ENCODE measurements at places on chromosomes 1 and 21.
A peak's percentile ranks its signal among the peaks of the same experiment; 100 is the strongest.

DNA sequence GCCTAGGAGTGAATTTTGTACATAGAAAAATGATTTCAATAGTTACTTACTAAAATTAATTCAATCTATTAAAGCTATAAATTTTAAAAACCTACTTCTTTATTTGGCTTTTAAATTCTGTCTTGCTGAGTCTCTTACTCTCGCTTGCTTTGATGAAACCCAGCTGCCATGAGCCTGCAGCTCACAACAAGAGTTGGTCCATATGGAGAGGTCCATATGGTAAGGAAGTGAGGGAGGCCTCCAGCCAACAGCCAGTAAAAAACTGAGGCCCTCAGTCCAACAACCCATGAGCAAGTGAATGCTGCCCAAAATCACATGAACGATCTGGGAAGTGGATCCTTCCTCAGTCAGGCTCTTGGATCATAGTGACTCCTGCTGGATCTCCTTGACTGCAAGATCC is 89.9 kb upstream of the CXADR start:
- DNase-seq, result no peak

GRCh38 chr1:99550198-99550597 is 95.7 kb upstream of the PALMD start:
- DNase-seq, result no peak

- no peak for DNase-seq
Observed at GRCh38 chr1:244349581-244350001, 102.1 kb downstream of the ADSS2 start.

DNA sequence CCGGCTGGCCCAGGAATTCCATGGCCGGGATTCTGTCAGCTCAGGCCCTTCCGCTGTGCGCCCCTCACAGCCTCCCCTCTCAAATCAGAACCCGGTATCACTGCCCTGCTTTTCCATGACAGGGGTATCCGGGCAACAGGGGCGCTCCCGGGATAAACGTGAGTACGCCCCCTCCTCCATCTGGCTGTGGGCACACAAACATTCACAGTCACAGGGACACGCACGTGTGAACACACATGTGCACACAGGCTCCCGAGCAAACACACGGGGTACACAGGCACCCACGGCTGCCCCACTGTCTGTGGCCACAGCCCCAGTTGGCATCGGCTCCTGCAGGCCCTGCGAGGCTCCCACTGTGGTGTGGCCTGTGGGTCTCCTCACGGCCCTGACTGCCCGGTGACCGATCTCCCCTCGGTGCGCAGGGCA is 16.7 kb downstream of the COL6A1 start:
- DNase-seq, result no peak

DNA sequence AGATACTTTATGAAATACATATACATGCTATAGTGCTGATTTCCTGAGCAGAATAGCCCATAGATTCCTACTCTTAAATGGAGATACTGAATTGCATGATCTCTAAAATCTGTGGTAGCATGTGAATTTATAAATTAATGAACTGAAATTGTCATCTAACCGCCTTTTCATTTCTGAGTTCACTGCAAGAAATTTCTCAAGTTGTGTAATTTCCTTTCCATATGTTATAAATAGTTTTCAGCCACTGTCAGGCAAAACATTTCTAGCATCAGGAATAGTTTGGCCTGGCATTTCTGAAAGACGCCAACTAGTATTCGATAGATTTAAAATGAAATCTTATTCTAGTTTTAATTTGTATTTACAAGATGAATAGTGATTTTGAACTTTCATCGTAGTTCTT is 310.1 kb downstream of the USH2A start:
- DNase-seq, result no peak

DNA sequence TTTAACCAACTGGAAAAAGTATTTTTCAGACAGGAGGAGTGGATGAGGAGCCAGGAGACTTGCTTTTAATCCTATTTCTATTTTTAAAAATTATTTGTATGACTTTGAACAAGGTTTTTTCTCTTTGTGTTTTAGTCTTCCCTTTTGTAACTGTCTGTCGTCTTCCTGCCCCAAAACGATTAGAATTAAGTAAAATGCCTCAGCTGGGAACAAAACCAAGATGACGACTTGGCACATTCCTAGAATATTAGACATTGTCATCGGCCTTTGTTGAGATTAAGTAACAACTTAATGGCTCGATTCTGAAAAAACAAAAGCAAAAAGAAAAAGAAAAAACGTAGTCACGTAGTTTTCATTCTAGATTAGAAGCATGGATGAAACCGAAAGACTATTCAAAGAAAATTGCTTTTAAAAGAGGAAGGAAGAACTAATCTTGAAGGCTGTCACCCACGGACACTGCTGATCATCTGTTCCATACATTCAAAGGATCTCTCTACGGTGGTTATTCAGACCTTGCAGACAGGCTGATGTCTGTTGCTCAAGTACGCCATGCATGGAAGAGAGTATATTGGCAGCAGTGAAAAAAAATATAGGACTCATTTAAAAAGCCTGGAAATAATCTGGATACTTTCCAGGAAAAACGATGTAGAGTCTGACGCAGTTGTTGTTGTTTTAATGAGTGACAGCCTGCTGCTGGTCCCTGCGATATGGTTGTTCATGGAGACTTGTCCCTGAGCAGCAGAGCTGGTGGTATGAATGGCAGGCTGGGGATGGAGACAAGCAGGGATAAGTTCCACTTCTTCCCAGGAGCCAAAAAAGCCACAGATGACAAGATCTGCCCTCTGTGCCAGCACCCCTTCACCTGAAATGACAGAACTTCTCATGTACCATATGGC is 16.8 kb downstream of the GNG4 start:
- DNase-seq, result no peak

DNA sequence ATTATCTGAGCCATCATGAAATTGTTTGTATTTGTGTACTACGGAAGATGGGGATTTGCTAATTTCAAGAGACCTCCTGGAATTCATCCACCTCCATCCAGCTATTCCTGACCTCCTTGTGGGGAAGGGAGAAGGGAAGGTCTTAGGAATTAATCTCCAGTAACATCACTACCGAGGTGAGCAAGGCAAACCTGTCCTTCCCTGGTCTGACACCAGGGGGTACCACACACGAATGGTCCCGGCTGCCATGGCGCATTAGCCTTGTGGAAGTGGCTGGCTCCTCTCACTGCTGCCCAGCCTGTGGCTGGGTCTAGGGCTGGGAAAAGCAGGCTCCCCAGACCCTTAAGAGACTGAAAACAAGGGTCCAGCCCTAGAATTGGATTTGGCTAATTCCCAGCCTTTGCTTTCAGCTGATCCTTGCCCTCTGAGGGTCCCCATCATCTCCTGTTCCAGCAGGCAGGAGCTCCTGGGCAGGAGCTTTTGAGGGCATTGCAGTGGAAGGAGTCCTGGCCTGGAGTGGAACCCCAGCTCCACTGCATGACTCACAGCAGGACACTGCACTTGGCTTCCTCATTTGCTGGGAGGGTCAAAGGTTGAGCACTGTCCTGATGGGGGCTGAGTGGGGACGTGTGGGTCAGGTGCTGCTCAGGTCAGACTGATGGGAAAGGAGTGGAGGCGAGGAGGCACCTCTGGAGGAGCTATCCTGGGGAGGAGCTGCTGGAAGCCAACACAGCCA is 34.8 kb downstream of the RIMS3 start:
- no peak for DNase-seq

DNA sequence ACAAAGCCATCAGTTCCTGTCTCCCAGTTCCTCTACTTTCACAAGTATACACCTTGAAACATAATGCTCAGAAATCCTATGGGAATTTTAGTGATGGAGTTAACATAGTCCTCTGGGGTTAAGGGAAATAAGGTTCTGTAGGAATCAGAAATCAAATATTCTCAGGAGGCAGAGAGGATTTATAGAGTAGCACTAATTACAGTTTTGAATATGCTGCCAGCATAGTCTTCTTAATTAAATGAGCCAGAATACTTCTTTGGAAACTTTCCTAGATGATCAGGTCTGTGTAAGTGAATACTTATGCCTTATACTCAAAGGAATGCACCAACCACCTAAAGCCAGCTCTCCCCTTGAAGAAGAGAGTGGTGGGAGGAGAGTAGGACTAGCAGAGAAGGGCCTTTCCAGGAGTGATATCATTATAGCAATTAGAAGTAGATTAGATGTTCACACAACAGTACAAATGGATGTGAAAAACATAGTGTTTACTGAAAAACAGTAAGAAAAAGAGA is 31.4 kb upstream of the DIRAS3 start:
- DNase-seq, result no peak

DNA sequence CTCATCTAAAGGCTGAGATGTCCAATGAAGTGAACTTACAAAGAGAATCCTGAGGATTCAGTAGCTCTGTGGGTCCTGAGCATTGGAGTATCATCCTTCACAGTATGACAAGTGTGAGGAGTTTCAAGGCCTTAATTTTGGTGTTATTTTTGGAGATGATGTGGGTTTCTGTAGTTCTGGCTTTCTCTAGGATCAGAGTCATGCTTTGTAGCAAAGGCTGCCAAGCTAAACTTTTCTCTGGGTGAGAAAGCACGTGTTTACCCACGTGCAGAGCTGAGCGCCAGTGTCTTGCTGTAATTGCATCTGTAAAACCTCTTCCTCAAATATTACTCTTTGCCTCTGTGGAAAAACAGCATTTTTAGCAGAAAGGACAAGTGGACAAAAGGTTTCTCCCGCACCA is 387.8 kb upstream of the LYPLAL1 start:
- DNase-seq, result no peak

DNA sequence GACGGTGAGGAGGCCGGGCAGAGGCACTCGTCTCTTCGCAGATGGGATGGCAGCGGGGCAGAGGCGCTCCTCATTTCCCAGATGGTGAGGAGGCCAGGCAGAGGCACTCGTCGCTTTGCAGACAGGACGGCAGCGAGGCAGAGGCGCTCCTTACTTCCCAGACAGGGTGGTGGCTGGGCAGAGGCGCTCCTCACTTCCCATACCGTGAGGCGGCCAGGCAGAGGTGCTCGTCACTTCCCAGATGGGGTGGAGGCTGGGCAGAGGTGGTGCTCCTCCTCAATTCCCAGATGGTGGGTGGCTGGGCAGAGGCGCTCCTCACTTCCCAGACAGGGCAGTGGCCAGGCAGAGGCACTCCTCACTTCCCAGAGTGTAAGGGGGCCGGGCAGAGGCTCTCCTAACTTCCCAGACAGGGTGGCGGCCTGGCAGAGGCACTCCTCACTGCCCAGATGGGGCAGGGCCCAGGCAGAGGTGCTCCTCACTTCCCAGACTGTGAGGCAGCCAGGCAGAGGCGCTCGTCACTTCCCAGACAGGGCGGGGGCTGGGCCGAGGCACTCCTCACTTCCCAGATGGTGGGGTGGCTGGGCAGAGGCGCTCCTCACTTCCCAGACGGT is 9.9 kb downstream of the TCHHL1 start:
- no peak for DNase-seq

DNA sequence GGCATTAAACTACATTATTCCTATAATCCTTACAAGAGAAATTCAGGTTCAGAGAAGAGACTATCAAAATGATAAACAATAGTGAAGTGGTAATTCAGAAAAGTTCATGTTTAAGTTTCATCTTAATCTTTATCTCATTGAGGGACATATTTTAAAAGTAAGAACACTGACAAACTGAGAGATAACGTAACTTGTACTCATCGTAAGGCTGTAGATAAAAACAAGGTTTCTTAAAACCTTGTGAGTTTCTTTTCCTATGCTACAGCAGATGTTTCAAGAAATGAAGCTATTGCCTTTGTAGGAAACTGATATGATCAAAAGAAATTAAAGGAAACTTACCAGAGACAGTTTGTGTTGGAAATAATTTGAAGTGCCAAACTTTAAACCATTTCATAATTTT is 65.0 kb downstream of the RERE start:
- DNase-seq, result no peak

DNA sequence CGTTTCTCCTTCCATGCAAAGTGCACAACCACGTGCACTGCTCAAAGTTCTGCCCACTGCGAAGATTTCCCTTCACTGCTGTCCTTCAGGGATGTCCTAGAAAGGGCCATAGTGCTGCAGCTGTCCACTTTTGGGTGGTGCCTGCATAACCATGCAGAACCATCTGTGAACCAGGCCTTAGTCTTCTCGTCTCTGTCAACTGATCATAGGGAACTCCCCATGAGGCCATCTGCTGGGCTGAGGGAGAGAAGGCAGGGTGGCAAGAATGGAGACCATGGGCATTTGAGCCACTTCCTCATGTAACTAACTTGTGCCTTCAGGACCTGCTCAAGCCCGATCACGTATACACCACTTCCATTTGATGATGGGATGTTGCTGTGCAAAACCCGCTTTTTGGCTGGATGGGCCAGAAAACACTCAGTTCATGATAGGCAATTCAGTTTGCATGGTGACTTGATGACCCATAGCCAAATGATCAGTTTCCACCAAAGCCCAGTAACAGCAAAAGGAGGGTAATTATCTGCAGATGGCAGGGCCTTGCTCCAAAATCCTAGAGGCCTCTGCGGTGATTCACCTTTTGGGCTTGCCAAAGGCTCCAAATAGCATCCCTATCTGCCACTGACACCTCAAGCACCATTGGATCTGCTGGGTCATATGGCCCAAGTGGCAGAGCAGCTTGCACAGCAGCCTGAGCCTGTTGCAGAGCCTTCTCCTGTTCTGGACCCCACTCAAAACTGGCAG is 9.5 kb downstream of the ST6GALNAC5 start:
- no peak for DNase-seq

DNA sequence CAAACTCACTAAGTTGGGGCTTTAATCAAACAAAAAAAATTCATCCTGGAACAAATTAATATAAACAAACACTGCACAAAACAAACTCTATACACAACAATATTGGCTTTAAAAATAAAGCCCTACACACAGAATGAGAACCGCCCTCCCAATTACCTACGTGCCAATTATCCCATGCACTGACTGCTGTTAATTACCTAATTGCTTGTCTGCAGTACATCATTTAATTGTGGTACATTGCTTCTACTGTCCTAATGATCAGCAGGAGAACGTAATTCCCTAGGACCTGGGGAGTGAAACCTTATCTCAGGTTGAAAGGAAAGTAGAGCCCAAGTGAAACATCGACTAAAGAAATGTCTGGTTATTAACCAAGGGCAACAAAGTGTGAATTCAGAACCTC is 364.5 kb downstream of the KCNH1 start:
- no peak for DNase-seq

- no peak for DNase-seq
Observed at GRCh38 chr21:34941162-34941561, 107.9 kb downstream of the RUNX1 start.

DNA sequence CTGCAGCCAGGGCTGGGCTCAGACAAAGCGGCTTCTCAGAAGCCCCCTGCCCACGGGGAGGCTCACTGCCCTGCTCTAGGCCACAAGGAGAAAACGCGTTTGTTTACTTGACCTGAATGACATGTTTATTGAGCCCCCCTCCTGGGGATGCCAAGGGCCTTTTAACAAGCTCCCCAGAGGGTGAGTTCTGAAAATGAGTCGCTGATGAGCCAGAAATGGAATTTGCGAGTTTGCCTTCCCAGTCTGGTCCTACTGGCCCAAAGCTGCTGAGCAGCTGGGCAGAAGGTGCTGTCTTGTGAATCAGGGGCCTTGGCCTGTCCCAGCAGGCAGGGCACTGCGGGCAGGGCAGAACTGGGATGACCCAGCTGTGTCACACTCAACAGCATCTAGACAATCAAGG is 120.6 kb downstream of the SYF2 start:
- DNase-seq, result no peak

- DNase-seq, result peak; percentile 50
Observed at GRCh38 chr1:154749078-154749760, 120.9 kb downstream of the KCNN3 start.
